ENCODE measurements at places on chromosomes 2 and 18.

DNA sequence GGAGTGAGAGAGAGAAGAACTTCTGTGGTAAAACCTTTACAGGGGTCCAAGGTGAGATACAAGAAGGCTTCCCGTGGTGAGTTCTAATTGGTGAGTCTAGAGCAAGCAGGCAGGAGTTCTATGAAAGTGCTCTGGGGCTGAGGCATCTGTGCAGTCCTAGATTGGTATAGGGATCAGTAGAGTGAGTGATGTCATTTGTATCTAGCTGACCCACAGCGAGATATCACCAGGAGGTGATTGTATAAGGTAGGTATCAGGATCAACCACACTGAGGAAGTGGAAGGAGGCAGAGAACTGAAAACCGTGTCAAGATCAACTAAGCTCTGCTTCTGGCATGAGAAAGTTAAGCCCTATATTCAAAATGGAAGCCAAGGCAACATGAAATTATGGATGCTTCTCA is 1648.9 kb upstream of the TMEFF2 start:
- DNase-seq = no peak

GRCh38 chr2:9990736-9991135 is 39.2 kb downstream of the GRHL1 start:
- no peak for DNase-seq

DNA sequence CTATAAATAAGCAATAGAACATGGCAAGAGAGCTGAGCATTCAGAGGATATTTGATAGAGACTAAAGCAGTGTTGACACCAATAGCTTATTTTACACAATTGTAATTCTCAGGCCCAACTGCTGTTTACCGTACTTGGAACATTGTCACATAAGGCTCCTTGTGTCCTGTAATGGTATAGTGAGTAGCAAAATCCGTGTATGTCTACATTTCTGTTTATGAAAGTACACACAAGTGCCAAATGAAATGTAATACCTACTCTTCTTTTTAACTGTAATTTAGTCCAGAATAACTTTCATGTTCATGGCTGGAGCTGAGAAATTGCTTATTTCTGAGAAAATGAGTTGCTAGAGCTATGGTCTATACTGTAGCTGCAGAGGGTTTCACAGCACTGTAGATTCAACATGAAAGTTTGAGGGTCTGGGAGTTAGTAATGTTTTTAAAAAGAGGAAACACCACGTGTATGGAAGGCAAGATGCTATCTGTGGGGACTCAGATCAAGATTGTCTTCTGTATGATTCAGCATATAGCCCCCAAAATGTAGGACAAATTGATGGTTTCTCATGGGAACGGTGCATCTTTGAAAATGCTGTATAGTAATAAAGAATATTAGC is 110.2 kb upstream of the NOSTRIN start:
- no peak for DNase-seq

- DNase-seq = peak; percentile 79
These were observed at the start of gene QPCT for GRCh38 chr2:37344453-37345361. Gene QPCT, plus strand, starts transcription at chr2:37344630. Its CDS starts 102 bp downstream, at chr2:37344732.

DNA sequence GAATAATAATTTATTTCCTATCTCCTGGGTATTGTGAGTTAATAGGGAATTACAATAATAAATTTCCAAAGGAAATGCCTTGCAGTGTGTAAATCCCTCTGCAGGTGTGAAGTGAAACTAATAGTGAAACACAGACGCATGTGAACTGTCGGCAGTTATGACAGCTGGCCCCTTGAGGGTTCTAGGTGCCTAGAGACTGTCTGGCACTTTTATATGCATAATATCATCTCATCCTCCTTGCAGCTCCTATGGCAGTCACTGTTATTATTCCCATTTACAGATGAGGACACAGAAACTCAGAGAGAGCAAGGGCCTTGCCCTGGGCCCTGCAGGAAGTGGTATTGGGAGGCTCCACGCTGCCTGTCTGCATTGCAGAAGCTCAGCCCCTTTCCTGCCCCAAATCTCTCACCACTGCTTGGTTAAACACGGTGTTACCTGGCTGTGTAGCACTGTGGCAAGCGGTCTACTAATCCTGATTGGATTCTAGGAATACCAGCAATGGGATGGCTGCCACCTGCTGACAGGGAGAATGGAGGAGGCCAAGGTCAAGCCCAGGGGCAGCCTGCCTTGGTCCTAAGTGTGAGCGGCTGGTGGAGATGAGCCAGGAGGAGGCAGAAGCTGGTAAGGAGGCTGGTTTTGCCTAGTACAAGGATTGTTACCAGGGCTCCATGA is 32.8 kb upstream of the ACKR3 start:
- DNase-seq = peak; percentile 40

- DNase-seq = no peak
These were observed 11.5 kb downstream of the ODC1 start for GRCh38 chr2:10436583-10437110.

- DNase-seq = peak; percentile 85
These were observed 762 bp upstream of the GAD1 start for GRCh38 chr2:170815746-170816503.

DNA sequence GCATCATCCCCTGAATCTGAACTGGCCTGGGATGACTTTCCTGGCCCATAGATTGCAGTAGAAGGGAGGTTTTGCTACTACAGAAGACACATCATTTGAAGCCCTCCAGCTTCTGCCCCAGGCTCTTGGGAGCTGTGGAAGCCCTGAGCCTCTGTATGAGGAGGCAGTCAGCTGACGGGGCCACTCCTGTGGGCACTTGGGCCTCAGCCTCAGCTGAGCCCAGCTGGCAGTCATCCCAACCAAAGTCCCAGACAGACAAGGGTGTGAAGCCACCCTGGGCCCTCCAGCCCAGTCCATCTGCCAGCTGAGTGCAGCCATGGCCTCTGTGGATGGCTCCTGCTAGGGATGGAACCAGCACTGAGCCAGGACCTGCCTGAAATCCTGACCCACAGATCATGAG is 502.3 kb upstream of the HS6ST1 start:
- DNase-seq = no peak

DNA sequence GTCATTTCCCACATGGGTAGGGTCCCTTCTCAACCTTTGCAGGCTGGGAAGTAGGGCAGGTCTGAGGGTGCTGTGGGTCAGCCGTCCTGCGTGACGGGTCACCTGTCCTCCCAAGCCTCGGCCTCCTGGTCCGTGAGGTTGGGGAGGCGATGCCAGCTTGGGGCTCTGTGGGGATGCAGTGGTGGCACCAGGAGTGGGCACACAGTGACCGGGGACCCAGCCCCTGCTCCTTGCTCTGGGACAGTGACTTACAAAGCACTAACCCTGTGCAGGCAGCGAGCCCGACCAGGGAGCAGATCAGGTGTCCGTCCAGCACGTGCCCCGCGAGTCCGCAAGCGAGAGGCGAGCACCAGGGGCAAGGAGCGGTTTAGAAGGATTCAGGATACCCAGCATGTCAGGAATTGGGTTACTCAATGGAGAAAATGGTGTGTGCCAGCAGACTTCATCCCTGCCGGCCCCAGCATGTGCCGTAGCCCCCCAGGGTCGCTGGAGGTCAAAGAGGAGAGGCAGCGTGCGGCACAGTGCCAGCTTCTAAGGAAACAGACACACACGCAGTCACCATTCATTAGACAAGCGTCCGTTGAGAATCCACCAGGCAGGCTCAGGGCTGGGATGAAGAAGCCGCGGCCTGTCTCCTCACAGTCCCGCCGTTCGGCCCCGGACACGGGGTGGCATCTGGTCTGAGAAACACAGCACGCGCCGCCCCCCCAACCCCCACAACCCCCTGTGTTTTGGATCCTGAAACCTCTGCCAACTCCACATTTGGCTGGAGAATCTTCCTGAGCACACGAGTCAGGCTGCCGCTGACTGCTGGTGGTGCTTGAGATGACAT is 11.7 kb downstream of the COLEC11 start:
- peak; percentile 29 for DNase-seq

DNA sequence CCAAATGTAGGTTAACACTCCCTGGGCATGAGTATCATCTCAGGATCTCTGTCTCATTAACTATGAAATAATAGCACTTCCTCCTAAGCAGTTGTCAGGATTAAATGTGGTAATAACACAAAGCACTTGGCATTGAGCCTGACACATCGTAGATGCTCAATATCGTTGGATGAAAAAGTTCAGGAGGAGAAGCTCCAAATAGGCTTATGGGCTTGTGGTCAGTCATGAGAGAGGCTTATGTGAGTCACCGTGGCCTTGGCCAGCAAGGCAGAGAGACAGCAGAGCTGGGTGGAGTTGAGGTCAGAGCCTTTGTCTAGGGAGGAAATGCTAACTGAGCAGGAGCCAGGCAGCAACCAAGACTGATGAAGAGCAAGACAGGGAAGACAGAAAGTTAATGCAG is 68.3 kb upstream of the PPM1B start:
- DNase-seq = no peak

- DNase-seq = no peak
These were observed 55.9 kb downstream of the TMEM185B start for GRCh38 chr2:120167272-120167671.

- DNase-seq = no peak
These were observed 3.0 kb upstream of the UGT1A9 start for GRCh38 chr2:233668605-233669260.

DNA sequence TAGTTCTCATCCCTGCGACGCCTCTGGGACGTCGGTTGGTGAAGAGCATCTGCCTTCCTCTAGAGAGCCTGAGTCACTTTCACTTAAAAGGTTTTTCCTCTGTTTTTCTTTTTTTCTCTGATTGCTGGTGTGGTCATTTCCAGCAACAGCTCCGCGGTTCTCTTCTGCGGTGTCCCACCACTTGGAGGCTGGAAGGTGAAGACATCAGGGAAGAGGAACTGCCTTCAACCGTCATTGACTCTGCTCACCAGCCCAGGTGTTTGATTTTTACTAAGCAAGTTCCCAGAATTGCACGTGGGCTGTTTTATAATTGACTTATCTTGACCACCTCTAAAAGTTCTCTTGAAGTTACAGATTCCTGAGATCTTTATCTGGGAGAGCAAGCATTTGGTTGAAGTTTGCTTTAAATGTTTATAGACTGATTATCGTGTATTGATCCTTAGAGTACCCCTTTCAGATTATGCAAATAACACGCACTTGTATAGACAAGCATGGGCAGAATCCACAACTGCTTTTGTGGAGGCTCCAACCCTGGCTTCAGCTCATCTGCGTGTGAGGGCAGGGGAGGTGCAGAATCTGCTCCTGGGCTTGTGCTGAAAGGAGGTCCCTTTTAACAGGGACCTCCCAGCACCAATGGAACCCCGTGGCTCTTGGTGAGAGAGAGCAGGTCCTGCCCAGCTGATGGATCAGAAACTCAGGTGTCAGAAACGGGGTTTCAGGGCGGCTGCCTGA is 3.5 kb downstream of the CTDP1 start:
- peak; percentile 41 for DNase-seq

GRCh38 chr2:180356676-180357075 is 349.6 kb upstream of the CWC22 start:
- no peak for DNase-seq

- no peak for DNase-seq
These were observed 633.8 kb downstream of the NRXN1 start for GRCh38 chr2:50397992-50398765.

- no peak for DNase-seq
These were observed 7.3 kb downstream of the CLHC1 start for GRCh38 chr2:55224761-55225261.

DNA sequence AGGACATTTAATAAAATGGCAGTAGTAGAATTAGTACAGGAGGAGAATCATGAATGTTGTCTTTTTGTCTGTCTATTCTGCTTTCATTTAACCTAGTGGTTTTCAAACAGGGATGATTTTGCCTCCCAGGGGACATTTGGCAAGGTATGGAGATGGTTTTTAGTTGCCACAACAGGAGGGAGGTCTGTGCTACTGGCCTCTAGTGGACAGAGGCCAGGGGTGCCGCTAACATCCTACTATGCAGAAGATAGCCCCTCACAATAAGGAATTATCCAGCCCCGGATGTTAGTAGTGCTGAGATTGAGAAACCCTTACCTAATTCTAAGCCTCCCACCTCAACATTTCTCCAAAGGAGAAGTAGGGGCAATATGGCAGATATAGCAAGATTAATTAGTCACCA is 18.3 kb downstream of the FASTKD2 start:
- no peak for DNase-seq

- DNase-seq = no peak
These were observed 12.2 kb upstream of the DTNA start for GRCh38 chr18:34697891-34698290.

GRCh38 chr2:168723275-168723899 is 79.0 kb upstream of the NOSTRIN start:
- no peak for DNase-seq

DNA sequence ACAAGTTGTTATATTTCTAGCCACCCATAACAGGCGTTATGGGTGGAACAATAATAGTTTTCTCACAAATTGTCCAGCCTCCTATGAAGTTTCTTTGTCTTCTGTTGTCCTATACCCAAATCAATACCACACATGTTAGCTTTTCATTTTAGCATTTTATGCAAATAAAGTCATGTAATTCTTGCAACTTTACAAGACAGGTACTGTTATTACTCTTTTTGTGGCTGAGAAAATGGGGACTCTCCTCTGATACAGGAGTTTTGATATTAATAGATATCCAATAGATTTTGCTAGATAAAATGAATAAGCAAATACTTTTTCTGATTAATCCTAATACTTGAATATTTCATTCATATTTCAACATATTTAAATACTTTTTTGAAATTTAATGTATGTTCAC is 151.0 kb downstream of the PMAIP1 start:
- DNase-seq = no peak

DNA sequence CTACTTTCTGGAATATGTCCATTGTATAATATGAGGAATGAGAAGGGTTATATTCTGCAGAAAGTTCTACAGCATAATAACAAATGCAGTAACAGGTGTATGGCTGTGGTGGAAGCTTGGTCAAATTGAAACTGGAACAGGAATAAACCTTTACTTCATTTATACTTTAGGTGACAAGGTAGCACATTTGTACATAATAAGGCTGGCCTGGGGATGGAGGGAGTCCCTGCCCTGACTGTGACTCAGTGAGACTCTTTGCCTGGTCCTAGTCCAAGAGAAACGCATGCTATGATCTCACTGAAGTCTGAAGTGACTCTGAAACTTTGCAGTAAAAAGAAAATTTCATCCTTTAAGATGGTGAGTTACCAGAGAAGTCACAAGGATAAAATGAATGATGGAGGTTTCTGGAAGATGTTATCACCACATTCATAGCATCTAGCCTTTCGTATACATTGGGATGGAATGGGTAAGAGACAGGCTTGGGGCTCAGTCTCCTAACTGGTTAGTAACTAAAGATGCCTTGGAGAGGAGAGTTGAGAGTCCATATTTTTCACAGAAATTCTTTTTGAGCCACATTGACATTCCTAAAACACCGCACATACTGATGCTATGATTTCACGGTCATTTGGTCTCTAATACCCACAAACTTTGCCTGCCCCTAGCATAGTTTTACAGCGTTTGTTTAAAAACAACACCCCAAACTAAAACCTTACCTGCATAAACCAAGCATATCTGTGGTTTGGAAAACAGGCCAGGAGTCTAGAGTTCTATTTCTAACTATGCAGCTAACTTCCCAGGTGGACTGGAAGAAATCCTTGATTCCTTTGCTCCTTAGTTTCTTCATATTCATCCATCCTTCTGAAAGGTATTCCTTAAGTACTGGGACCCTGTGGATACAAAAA is 42.4 kb upstream of the NABP1 start:
- DNase-seq = peak; percentile 8

DNA sequence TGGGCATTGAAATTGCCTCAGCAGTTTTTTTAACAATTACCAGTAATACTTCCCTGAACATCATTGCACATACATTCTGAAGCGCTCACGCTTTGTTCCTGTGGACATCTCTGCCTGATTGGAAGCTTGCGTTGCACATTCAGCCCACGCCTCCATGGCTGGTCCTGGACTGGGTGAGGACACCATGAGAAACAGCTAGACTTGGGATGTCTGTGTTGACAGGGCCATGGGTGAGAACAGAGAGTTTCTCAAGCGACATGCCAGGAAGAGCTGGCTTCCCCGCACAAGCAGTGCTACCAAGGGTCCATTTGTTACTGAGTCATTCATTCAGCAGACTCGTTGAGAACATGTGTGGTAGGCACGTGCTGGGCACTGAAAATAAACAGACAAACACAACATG is 166.3 kb downstream of the GBX2 start:
- no peak for DNase-seq

All from GM13976 (cell line).